ENCODE measurements at places on chromosomes 1 and 21.

DNA sequence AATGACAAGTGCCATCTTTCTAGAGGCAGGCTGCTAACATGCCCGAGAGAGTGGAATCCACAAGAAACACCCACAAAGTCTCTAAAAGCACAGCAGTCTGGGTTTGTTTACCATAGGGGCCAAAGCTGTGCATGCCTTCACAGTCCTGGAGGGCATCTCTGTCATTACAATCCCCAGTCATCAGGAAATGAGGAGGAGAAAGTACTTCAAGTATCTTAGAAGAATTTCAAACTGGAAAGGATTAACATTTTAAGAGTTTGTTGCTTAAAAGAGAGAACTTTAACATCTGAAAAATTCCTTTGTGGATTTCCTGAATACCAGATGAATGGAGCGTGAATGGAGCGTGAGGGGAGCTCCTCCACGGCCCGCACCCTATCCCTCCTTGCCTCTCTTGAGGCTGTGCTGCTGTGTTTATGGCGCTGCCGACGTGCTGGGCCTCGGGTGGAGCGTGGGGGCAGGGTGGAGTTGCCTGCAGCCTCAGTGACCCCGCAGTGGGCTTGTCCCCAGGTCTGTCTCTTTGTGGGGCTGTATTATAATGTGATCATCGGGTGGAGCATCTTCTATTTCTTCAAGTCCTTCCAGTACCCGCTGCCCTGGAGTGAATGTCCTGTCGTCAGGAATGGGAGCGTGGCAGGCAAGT, 23.3 kb downstream of the SLC6A17 start:
- DNase-seq, result no peak

DNA sequence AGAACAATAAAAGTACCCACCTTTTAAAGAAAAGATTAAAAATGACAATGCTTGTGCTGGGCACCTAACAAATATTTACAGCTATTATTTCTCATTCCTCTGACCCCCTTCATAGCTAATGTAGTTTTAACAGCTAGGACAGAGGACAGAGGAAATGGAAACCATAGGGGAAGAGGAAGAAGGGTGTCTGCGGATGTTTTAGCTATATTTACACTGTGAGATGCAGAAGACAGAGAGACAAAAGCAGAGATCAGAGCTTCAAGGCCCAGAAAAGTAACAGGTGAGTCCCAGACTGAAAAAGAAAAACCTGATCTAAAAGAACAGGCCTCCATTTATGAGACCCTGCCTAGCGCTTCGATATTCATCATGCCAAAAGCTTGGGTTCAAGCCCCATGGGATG, 72.0 kb downstream of the ZNF281 start:
- no peak for DNase-seq

- DNase-seq, result no peak
Observed at GRCh38 chr21:21247424-21247823, 249.2 kb downstream of the NCAM2 start.

GRCh38 chr1:198203434-198203833, 46.6 kb downstream of the NEK7 start:
- DNase-seq, result no peak

DNA sequence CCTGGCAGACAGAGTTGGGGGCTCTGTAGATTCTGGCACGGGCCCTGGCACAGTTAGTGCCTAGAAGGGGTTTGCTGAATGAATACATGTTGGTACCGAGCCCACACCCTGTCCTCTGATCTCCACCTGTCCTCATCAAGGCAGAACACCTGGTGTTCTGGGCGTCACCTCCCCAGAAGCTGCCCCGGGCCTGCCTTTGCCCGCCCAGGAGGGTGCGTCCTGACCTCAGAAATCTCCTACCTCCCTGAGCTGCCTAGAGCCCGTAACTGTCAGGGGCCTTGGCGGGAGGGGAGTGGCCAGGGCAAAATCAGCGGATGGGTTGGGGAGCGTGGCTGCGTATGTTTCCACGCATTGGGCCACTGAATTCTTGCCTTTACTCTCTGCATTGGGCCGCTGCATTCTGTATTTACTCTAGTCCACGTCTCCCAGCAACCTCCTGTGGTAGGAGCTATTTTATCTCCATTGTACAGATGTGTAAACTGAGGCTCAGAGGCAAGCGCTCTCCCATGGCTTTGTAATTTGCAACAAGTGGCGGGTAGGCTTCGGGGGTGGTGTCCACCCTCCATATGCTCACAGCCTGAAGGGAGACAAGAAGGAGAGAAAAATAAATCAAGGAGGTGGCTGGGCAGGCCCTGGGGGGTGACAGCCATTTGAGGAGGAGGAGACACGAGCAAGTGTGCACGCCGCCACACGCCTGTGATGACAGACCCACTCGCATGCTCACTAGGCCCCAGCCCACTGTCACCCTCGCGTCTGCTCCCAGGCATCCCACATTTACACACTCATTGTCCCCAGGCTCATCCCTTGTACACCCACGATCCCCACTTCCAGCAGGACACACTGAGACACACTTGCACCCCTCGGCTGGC, 95.7 kb upstream of the WNT4 start:
- DNase-seq, result no peak

GRCh38 chr1:174761335-174761734, 238.4 kb upstream of the CACYBP start:
- no peak for DNase-seq

- DNase-seq, result no peak
Observed at GRCh38 chr1:234775477-234776246, 165.7 kb upstream of the IRF2BP2 start.

GRCh38 chr1:156128308-156128653, 13.8 kb downstream of the LMNA start:
- no peak for DNase-seq

DNA sequence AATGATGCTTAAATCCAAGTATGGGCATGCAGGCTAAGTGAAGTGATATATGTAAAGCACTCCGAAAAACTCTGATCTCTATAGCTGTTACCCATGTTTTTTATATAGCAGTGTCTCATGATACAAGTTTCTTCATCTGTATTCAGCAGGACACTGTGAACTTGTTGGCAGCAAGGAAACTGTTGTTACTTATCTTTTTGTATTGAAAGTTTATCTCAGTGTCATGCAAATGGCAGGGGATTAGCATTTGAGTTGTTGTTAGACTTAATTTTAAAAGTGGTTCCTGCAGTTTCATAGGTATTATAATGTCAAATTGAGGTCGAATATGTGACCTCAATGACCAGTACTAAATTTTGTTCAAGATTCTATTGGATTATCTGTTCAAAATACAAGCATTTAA, 47.9 kb downstream of the NCAM2 start:
- DNase-seq, result no peak

DNA sequence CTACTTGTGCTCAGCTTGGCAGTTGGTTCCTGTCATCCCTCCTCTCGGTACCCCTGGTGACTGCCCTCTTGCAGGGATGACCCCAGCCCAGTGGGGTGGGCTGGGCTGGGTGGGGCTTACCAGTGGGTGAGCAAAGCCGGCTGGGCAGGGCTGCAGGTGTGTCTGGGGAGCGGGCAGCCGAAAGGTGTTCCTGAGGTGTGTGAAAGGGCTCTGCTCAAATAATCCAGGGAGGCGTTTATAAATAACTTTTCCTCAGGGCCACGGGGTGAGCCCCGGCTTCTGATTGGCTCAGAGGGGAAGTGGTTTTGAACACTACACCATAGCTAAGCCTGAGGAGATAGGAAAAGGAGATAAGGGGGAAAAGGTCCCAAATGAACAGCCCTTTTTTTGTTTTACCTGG, at the start of gene SLC26A9:
SLC26A9 (minus strand) TSS at position 212 of the 400 bp plus-strand sequence. CDS start 7,636 bp downstream, outside the sequence.
- DNase-seq, result no peak

GRCh38 chr21:35974775-35975174, 85.6 kb downstream of the SETD4 start:
- DNase-seq, result no peak

- no peak for DNase-seq
Observed at GRCh38 chr1:119249283-119249682, 108.8 kb upstream of the WARS2 start.

- no peak for DNase-seq
Observed at GRCh38 chr1:75276385-75276784, 142.2 kb downstream of the LHX8 start.

DNA sequence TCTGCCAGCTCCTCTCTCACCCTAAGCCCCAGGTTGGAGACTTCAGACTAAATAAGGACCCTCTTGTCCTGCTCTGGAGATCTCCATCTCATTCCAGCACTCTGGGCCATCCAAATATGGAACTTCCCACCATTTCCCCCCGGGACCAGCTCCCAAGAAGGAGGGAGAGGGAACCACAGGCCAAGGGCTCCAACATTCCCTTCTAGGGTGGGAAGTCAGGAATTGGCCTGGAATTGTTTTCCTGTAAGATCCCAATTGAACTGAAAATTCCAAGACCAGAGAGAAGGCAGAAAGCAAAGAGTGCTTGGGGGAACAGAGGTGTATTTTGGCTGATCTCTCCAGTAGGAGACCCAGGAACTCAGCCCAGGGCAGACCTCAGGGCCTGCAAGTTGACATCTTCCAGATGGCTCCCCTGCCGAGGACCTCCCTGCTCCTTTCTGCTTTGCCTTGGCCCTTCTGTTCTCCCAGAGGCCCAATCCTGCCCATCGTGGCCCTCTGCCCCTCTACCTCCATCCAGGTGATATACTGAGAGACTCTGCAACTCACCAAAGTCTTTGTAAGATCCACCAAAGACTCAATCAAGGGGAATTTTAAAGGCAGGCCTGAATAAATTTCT, 14.9 kb downstream of the CSRP1 start:
- no peak for DNase-seq

GRCh38 chr1:229420765-229421164, 13.1 kb downstream of the ACTA1 start:
- peak; percentile 53 for DNase-seq

GRCh38 chr1:230127105-230128054, 60.3 kb downstream of the GALNT2 start:
- no peak for DNase-seq

DNA sequence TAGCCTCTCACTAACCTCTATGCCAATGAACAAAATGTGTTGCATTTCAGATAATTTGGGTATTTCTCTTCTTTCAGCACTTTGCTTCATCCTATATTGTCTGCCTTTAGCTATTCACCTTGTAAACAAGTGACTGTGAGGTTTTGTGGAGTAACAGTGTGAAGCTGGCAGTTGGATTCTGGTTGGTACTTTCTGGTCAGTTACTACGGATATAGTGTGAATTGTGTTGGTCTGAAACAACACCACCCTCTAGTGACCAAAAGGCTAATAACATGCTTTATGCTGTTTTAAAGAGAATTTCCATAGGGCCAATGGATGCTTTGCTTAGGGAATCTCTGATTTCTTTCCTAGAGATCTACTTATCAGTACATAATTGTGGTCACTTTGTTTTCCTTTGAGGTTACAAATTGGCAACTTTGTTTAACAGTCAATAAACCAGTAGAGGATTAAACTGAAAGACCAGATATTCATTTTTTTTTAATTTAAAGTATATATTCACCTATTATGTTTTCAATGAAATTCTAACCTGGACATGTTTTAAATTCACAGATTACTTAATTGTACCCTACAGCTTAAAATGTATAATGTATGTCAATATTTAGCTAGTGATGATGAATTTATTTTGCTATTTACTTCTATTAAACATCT, 2.5 kb upstream of the PTGER3 start:
- peak; percentile 80 for DNase-seq

GRCh38 chr1:67214420-67215174, 48.3 kb downstream of the IL23R start:
- DNase-seq, result no peak

DNA sequence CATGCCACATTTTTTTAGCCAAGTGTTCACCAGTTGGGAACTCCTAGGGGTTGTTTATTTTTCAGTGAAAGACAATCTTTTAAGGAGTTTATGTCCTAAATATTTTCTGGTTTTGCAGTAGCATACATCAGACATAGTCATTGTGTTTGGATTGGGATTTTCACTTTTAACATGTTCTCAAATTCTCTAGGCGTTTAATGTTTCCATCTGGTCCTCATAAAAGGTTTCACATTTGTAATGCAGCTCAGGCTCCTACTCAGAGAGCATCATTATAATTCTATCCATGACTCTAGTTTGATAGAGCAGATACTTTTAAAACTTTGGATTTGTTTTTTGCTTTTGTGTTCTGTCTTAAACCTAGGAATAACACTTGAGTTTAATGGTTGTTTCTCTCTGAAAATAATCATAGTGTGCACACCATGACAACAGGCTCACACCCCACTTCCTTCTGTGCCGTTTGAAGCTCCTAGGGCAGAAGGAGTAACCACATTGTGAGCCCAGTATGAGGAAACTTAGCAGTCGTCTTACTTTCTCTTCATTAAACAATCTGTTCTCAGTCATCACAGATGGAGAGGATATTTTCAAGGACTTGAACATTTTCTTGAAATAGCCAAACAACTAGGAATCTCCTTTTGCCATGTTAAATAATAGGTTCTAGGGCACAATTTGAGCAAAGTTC, 219.6 kb downstream of the PDE4B start:
- no peak for DNase-seq

- no peak for DNase-seq
Observed at GRCh38 chr21:25556091-25556490, 51.2 kb downstream of the MRPL39 start.

DNA sequence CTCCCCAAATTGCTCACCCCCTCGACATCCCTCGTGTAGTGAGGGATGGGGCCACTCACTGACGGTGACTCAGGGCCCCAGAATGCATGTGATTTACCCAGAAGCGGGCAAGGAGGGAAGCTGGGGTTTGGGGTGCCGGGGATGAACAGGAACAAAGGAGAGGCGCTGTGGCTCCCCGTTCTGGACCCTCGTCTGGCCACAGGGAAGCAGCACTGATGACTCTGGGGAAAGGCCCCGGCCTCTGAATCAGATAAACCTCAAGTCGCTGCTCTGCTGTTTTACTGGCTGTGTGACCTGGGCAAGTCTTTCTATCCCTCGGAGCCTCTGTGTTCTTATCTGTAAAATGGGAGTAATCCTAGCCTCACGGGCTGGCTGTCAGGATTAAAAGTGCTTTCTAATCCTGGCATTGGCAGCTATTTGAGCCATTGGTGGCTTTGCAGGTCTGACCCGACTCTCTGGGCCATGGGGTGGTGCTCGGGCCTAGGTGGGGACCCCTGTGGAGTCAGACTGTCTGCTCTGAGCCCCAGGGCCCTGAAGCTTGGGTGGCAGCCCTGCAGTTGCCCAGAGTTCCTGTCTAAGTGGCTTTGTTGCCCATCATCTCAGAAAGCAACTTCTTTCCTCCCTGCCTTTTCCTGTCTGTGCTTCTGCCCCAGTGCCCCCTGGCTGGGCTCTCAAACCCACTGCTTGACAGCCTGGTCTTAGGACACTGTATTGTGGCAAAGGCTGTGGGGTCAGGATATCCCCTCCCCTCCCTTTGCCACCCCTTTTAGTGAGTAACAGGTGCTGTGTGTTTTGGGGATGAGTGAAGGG, 5.5 kb downstream of the TNFRSF1B start:
- DNase-seq, result no peak

DNA sequence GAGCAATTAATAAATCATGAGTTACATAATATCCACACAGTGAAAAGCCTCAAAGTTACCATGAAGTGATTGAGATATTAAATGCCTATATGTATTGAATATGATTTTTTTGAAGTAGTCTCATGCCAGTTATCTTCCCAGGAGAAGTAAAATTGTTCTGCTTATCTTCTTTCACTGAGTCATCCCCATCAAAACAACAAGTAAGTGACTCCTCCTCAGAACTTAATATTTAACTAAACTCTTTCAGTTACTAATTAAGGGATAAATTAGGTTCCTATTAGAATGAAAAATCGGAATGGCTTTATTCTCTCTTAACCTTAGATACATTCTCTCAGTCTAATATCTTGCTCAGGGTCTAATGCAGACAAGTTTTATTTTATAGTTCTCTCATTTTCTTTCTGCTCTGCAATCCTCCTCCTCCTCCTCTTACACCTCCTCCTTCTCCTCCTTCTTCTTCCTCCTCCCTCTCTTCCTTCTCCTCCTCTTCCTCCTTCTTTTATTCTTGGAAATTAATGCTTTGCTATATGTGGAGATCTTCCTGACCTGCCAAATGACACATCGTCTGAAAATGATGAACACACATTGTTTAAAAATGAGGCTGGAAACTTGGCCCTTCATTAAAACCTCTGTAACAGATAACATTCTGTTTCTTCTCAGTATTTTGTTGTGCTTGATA, 110.9 kb downstream of the RUNX1 start:
- DNase-seq, result no peak
